Amygdala (tissue), 56 donors: ENCODE measurements at places on chromosomes 11 and 22.
A peak's percentile ranks its signal among the peaks of the same experiment; 100 is the strongest.

- no peak for DNase-seq
Measured at GRCh38 chr22:32531931-32532819, 57.6 kb downstream of the FBXO7 start.

GRCh38 chr11:125306476-125306875 lies 141.9 kb downstream of the PKNOX2 start:
- no peak for DNase-seq

GRCh38 chr11:8928981-8929615 lies 3.6 kb downstream of the C11orf16 start:
- no peak for DNase-seq

GRCh38 chr11:15609445-15609844 lies 494.7 kb downstream of the INSC start:
- no peak for DNase-seq

GRCh38 chr11:69459848-69460539 lies 21.5 kb upstream of the LINC01488 start:
- DNase-seq = no peak

- no peak for DNase-seq
Measured at GRCh38 chr11:19428206-19429002, 187.7 kb upstream of the E2F8 start.

DNA sequence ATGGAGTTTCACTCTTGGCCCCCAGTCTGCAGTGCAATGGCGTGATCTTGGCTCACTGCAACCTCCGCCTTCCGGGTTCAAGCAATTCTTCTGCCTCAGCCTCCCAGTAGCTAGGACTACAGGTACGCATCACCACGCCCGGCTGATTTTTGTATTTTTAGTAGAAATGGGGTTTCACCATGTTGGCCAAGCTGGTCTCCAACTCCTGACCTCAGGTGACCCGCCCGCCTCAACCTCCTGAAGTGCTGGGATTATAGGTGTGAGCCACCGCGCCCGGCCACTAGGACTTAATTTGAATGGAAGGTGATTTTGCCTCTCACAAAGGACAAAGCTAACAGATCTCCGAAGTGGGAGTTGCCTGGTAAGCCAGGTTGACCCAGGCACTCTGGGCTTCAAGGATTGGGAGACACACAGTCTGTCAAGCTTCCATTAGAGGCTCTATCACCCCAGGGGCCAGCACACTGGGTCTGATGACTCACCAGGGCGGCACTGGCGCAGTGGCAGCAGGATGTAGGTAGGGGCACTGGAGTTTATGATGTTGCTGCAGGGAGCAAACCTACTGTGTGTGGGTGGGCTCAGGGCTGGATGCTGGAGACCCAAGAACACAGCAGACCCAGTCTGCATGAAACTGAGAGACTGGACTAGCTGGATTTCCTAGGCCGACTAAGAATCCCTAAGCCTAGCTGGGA lies 17.8 kb upstream of the KCTD14 start:
- no peak for DNase-seq

DNA sequence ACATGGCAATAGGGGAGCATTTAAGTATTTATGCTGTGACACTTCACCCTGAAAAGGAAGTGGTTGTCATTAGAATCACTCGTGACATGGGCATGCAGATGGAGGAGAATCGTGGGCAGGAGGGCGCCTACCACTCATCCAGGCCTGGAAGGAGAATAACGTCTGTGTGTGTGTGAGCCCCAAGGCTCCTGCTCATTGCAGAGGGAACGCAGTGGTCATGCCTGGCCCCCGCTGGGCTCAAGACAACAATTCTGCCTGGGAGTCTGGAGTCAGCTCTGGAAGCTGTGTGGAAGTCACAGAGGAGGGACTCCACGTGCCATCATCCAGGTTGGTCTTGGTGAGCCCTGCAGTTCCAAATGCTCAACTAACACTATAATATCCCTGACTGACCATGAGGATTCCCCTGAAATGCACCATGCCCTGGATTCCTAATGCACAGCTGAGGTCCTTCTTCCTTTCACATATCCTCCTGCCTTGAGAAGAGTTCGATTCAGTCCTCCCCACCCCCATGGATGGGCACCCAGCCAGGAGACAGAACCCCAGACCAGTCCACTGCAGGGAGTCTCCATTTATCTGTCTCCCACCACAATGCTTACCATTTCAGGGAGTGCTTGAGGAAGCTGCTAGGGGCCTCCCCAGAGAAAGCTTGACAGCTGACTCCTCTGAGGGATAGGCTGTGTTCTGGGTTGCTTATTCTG lies 446.9 kb upstream of the B3GAT1 start:
- DNase-seq = no peak

GRCh38 chr22:48249713-48250268 lies 1487.3 kb downstream of the TBC1D22A start:
- no peak for DNase-seq

DNA sequence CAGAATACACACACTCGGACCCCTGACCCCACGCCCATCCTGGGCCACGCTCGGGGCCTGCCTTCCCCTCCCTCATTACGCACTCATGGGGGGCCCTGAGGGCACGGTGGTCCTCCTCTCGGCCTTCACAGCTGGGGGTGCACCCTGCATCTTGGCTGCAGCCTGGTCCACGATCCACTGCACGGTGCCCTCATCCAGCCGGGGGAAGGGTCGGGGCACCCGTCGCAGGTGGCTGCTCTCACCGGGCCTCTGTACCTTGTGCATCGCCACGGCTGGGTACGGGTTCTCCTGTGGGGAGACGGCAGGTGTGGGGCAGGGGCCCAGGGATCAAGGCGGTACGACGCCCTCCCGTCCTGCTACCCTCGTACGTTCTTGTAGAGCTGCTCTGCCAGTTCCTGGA lies 10.4 kb downstream of the SBF1 start:
- no peak for DNase-seq

- no peak for DNase-seq
Measured at GRCh38 chr11:128417607-128418324, 169.6 kb downstream of the ETS1 start.

- no peak for DNase-seq
Measured at GRCh38 chr11:1172729-1173117, 15.0 kb downstream of the MUC5AC start.

DNA sequence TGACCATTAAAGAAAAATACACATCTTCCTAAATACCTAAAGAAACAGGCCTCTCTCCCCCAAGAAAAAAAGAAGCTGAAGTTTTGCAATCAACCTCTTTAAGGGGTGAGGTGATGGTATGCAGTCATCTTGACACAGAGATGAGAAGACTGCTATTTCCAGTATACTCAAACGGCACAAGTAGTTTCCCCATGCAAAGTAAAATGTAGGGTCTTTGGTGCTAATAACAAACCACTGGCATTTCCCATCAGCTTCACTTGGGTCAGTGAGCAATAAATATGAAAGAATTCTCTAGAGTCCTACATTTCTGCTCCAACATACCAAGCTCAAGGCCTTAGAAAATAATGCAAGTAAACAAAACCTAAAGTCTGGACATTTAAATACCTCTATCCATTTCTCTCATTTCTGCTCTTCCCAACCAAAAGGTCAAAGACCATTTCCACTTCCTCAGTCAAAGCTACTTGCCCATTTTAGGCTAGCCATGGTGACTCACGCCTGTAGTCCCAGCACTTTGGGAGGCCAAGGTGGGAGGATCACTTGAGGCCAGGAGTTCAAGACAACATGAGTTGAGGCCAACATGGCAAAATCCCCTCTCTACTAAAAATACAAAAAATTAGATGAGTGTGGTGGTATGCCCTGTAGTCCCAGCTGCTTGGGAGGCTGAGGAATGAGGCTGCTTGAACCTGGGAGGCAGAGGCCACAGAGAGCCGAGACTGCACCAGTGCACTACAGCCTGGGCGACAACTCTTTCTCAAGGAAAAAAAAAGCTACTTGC lies 39.5 kb upstream of the CHRNA10 start:
- DNase-seq = no peak

- DNase-seq = no peak
Measured at GRCh38 chr11:36193290-36193619, 96.0 kb downstream of the COMMD9 start.

DNA sequence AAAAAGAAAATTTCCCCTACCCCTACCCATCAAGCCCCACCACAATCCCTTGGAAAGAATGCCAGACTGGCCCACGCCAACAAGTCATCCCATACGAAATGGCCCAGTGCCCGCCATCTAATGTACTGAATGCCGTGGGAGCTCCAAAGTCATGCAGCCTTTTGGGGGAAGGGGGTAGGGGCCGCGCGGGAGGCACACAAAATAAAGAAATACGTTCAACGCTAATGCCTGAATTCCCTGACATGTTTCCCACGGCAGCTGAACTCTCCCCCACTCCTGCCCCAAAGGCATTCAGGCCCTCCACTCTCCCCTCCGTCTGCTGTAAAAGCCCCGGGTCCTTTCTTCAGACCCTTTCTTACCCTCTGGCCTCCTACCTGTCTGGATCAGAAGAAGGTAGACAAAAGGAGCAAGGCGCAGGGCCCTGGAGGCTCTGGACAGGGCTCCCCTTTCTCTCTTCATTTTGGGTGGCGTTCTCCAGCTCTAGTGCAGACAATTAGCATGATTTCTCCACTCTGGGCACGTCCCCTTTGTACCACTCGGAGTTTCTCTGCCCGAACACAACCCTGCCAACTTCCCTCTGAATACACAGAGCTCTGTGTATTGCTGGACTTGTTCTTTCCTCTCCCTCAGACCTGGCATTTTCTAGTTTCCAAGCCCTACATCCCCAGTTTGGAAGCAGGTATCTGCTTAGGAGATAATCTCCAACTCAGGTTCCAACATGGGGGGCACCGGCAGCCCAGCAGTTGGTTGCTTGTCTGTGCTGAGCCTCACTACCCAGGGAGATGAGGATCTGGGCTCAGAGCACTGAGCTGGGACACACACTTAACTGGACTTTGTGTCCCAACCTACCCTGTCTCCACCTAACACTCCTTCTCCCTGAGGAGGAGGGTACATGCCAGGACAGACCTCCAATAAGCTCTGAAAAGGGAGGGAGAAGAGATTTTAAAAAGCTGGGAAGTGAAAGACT lies at the start of gene HEPACAM:
Gene HEPACAM, minus strand, starts transcription at position 500 of the 967 bp plus-strand sequence. Its CDS starts 41 bp downstream, at position 459.
- peak; percentile 90 for DNase-seq

DNA sequence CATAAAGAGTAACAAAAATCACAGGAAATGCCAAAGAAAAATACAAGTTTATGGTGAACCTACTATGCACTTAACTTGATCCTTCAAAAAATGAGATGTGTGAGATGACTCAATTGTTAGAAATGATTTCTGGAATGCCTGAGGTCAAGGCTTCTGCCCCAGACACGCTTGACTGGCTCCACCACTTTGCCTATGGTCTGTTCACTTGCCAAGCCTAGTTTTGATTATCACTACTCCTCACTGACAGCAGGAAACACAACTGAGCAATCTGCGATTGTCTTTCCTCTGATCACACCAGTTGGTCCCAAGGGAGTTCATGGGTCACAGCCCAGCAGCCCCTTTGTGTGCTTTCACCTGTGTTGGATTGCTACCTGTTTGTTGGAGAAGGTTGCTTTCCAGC lies 20.6 kb upstream of the PRDM10 start:
- DNase-seq = no peak

GRCh38 chr22:30755759-30756124 lies 61.1 kb downstream of the OSBP2 start:
- no peak for DNase-seq

DNA sequence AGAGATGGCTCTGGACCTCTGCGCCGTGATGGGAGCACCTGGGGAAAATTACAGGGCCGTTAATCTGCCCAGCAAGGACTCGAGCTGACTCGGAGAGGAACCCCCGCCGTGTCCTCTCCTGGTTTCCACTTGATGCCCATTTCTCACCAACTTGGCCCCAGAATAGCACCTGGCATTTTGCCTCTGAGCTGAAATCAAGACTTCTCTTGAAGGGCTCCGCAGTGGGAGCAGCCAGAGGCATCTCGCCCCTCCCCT lies 19.0 kb upstream of the CABP7 start:
- no peak for DNase-seq

- no peak for DNase-seq
Measured at GRCh38 chr11:73229321-73229895, 11.3 kb downstream of the P2RY2 start.

DNA sequence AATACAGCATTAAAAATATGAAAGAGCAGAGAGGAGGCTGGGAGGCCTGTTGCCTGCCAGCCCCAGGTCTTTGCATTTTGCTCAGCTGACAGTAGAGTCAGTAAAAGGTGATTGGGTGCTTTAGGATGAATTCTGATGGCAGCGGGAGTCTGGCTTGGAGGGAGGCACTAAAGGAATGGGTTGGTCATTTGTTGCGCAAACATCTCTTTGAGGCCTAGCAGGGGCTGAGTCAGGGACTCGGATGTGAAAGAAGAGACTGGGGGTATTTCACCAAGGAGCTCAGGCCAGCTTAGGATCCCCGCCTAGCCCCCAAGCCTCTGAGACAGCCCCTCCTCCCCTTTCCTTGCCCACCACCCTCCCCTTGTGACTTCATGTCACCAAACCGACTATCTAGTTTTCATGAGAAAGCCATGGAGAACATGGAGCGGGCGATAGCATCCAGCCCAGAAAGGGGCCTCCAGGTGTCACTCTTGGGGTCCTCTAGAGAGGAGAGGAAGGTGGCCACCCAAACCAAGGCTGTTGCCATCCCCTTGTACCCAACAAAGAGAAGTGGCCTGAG lies 9.7 kb downstream of the DGKZ start:
- DNase-seq = no peak

DNA sequence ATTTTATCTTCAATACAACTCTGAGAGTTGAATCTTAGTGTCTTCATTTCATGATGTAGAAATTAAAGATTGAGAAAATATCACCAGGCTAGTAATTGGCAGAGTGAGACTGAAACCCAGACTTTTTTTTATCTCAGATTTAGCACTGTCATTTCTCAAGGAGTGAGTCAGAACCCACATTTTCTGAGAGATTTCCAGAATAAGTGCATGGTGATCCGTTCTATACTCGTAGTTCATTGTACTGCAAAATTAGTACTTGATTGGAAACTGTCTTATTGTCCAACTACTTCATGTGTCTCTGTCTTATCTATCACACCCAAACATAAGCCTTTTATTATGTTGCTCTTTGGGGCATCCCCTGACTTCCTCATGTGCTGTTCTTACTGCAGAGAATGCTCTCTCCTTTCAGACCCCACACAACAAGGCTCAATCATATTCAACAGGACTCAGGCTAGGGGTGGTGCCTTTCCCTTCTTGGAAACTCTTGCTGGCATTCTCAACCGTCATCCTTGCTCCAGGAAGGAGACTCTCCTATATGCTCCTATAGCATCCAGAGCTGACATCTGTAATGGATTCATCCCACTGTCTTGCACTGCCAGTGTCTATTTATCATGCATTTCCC lies 76.7 kb upstream of the BLID start:
- DNase-seq = no peak

- DNase-seq = no peak
Measured at GRCh38 chr22:44605486-44605885, 96.5 kb upstream of the PRR5 start.

DNA sequence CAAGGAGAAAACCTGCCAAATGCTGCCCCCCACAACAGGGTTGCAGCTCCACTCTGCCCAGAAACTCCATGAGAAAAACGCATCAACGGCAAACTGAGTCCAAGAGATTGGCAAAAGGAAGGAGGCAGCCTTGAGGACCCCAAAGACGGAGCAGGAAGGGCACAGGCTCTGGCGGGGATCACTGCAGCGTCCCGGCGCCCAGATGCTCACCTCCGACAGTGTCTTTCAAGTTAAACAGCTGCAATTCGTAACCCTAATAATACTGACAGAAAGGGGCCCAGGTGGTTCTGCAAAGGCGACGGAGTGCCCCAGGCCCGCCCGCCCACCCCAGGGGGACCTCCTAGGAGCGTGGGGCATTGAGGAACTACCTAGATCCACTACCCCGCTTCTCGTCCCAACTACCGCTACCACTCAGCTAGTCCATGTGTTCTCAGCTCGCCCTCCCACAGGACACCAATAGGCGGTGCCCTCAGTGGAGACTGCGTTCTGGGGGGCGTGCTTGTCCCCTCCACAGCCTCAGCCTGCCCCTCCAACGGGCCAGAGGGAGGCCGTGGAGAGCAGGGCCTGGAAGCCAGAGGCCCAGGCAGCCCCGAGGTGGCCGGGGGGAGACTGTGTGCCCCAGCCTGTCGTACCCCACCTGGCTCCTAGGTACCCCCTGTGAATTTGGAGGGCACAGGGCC lies 127.4 kb downstream of the PHF21B start:
- no peak for DNase-seq
